ENCODE measurements at places on chromosomes 1 and 21.
A peak's percentile ranks its signal among the peaks of the same experiment; 100 is the strongest.

DNA sequence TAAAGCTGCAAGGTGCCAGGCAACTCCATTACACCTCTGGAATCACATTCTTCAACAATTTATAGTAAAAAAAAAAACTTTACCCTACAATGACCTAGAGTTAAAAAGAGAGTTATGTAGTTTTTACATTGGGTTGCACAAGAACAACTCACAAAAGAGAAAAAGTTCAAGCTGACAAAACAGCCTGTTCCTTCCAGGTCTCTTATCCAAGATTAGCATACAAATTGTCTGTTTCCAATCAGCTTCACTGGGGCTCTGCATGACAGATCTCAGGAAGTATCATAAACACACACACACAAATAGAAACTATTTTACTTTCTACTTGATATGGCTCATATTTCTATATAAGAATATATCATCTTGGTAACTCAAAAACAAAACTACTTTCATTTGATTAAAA is 154.6 kb downstream of the PCNX2 start:
- no peaks in the 10 kb centered on the region for H3K4me1 ChIP-seq
- no peak for DNase-seq
- no peaks in the 10 kb centered on the region for H3K27me3 ChIP-seq
- no peak overlapping the region for H3K4me3 ChIP-seq

DNA sequence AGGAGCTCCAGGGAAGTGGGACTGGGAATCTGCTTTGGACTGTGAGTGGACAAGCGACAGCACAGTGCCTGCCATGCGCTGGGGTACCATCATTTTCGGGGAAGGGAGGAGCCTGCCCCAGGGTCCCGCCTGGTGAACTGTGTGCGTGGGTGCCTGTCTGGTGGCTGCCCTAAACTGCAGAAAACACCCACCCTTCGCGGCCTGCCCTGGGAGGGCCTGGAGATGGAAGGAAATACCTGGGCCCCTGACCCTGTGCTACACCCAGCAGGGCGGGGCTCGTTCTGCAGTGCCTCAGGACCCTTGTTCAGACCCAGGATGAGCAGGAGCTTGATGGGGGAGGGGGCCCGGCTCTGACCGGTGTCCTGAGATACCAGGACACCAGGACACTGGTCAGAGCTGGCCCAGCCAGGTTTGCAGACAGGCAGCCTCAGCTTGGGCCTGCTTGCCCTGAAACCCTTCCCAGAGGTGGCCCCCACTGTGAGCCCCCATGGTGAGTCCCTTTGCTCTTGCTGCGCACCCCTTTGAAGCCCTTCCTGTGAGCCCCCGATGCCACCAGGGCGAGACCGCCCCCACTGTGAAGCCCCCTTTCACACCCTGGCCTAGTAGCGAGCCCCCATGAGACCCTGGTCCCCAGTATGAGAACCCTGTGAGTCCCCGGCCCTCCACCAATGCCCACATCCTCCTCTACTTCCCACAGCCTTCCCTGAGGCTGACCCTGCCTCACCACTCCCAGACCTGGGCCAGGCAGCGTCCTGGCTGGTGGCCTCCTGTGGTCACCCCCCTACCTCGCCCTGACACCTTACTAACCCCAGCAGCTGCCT is 2.6 kb downstream of the GJC2 start:
- no peaks in the 10 kb centered on the region for H3K27me3 ChIP-seq
- H3K4me3 ChIP-seq: no peak overlapping the region
- H3K36me3 ChIP-seq: peaks cover 13% of the 10 kb centered on the region
- H3K27ac ChIP-seq: no peak overlapping the region
- peaks cover 8% of the 10 kb centered on the region for H3K4me1 ChIP-seq
- no peak for DNase-seq

DNA sequence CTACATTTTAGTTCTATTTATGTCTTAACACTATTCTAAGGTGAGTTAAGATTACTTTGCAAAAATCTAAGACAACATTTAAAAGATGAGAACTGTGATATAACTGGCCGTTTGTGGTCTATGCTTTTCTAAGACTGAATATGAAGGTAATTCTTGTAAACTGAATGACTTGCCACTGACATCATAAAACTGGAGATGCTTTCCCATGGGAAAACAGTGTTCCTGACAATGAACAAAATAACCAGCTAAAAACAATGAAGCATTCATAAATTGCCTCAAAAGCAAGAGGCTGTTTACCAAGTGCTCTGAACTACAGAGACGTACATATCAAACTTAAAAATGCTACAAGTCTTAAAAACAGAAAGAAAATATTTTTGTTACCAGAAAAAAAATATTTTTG is 54.7 kb downstream of the APP start:
- no peaks in the 10 kb centered on the region for H3K27me3 ChIP-seq
- DNase-seq: no peak
- no peaks in the 10 kb centered on the region for H3K36me3 ChIP-seq
- peak overlapping the region; percentile 11 for H3K27ac ChIP-seq
- no peak overlapping the region for H3K4me3 ChIP-seq

GRCh38 chr1:228037401-228038386 is 30.9 kb downstream of the WNT3A start:
- H3K27me3 ChIP-seq: no peaks in the 10 kb centered on the region
- DNase-seq: peak; percentile 37
- no peaks in the 10 kb centered on the region for H3K36me3 ChIP-seq
- H3K4me3 ChIP-seq: no peak overlapping the region
- H3K27ac ChIP-seq: no peak overlapping the region
- no peaks in the 10 kb centered on the region for H3K4me1 ChIP-seq

GRCh38 chr1:152457071-152457470 is 43.0 kb upstream of the CRNN start:
- no peaks in the 10 kb centered on the region for H3K36me3 ChIP-seq
- no peaks in the 10 kb centered on the region for H3K27me3 ChIP-seq
- DNase-seq: no peak
- no peak overlapping the region for H3K4me3 ChIP-seq
